Thoracic aorta (tissue), 2 donors: ENCODE measurements at places on chromosomes 4 and X.

DNA sequence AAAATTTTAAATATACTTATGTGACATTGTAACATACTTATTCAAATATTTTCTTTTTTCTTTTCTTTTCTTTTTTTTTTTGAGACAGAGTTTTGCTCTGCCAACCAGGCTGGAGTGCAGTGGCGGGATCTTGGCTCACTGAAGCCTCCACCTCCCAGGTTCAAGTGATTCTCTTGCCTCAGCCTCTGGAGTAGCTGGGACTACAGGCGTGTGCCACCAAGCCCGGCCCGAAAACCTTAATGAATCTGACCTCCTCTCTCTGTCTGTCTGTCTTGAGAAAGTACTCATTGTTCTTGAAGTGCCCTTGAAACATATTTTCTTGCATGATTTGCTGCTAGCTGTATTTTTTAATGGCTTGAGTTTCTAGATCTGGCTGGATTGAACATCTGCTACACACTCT, 136.8 kb downstream of the ANAPC4 start:
- H3K27ac ChIP-seq, result no peak overlapping the region
- no peak for DNase-seq
- no peaks in the 10 kb centered on the region for H3K27me3 ChIP-seq
- H3K4me1 ChIP-seq, result no peaks in the 10 kb centered on the region
- no peaks in the 10 kb centered on the region for H3K36me3 ChIP-seq
- H3K4me3 ChIP-seq, result no peak overlapping the region

DNA sequence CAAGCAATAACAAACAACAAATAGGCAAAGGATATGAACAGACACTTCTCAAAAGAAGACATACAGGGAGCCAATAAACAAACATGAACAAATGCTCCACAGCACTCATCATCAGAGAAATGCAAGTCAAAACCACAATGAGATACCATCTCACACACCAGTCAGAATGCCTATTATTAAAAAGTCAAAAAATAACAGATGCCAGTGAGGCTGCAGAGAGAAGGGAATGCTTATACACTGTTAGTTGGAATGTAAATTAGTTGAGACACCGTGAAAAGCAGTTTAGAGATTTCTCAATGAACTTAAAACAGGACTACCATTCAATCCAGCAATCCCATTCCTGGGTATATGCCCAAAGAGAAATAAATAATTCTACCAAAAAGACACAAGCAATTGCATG, 129.8 kb upstream of the MAGEB2 start:
- no peak for DNase-seq
- no peak overlapping the region for H3K27ac ChIP-seq
- no peaks in the 10 kb centered on the region for H3K36me3 ChIP-seq
- no peaks in the 10 kb centered on the region for H3K27me3 ChIP-seq

DNA sequence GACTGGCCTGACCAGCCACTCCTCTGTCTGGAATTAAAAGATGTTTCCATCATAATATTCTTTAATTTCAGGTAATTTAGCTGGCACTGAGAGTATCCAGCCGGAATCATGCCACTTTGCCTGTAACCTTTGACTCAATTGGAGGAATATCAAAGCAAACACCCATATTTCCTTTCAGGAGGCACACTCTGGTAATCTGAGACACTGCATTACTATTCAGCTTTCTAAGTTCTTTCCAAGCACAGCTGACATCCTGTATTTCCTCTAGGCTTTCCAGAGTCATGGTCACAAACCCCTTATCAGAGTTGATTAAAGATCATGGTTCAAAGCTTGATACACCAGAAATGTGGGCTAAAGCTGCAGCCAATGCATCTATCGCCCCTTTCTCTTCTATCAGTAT, 29.3 kb downstream of the INTS12 start:
- H3K36me3 ChIP-seq, result peaks cover 8% of the 10 kb centered on the region
- H3K27me3 ChIP-seq, result no peaks in the 10 kb centered on the region
- DNase-seq, result no peak
- no peak overlapping the region for H3K27ac ChIP-seq
- no peak overlapping the region for H3K4me3 ChIP-seq

DNA sequence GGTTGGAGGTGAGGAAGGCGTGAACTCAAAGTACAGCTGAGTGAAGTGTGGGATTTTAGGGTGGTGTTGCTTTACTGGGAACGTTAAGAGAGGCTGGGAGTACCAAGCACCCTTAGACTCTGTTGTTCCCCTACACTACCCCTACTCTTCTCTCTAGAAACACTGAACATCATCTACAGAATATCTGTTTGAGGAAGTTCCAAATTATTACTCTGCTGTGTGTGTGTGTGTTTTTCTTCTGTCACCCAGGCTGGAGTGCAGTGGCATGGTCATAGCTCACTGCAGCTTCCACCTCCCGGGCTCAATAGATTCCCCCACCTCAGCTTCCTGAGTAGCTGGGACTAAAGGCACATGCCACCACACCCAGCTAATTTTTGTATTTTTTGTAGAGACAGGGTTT, 76.7 kb upstream of the AP1S2 start:
- H3K27me3 ChIP-seq, result no peaks in the 10 kb centered on the region
- no peak overlapping the region for H3K27ac ChIP-seq
- no peak overlapping the region for H3K4me3 ChIP-seq
- H3K4me1 ChIP-seq, result no peaks in the 10 kb centered on the region
